Substantia nigra (tissue), 51 donors: ENCODE measurements at places on chromosomes 5 and 9.

- DNase-seq, result no peak
Observed at GRCh38 chr9:106893088-106893487, 30.1 kb downstream of the ZNF462 start.

DNA sequence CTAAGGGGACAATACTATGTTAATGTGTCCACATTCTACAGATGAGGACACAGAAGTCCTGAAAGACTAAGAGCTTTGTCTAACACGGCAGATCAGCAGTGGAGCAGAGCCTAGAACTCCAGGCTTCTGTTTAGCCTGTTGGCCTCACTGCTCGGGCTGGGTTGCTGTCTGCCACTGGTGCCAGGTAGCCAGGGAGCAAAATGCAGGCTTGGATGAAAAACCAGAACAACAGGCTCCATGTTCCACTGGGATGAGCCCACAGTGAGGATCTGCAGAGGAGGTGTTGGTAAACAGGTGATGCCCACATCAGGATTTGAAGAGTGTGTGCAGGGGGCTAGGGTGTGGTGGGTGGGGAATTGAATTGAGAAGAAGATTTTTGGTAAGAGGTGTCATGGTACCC, 114.0 kb upstream of the TBC1D2 start:
- DNase-seq, result no peak

DNA sequence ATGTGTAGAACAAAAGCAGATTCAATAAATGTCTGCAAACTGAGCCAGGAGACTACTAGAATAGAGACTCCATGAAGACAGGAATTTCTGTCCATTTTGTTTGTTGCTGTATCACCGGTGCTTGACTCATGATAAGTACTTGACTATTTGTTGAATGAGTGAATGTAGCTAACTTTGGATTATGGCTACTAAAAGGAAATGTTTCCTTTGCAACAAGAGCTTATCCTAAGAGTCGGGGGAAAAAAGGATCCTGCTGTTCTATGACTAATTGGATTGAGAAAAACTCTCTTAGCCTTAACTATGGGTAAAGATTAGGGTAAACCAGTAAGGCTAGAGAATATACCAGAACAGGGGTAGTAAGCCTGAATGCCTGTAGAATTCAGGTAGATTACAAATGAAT, 3.5 kb downstream of the PAIP1 start:
- DNase-seq, result no peak

- no peak for DNase-seq
Observed at GRCh38 chr5:133275631-133276030, 223.8 kb downstream of the HSPA4 start.

DNA sequence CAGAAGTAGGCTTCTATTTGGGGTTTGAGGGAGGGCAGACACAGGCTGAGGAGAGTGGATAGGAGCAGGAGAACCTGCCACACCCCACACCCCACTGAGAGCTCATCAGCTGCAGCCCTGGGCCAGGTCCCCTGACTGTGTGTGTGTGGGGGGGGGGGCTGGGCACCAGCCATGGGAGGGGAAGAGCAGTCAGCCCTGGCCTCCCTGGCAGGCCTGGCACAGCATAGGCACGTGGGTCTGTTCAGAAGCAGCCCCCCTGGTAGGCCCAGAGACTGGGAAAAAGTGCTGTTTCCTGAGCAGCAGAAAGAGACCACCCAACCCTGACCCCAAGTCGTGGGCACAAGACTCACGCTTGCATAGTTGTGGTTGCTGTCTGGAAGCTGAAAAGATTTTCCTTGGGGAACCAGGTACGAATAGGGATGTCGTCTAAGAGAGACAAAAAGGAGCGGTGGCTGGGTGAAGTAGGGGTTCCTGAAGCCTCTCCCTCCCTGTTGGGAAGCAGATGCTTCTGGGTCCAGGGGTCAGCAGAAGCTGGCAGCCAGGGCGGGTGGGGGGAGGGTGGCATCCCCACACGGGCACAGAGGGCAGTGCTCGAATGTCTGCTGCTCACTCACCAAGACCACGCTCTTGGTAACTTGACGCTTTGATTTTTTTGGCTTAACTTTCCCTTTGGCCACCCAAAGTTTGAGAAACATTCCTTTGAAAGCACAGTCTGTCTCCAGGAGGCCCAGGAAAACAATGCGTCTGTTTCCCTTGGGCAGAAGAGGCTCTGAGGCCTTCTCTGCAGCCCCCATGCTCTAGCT, 2.9 kb downstream of the NSMF start:
- DNase-seq, result no peak

DNA sequence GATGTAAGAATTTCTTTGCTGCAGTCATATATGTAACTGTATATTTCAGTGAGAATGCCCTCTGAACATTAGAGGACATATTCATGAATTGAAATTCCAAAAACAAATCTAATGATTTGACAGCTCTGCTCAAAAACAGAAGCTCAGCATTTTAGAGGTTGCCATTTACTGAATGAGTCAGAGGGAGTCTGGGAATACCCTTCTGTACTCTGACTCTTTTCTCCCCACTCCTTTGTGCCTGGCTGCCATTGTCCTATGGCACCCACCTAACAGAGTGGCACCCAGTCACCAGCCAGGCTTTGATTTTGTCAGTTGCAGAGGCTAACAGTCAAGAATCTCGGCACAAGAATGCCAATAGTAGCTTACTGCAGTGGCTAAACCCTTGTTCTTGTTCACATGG, 133.6 kb downstream of the ATG10 start:
- no peak for DNase-seq

DNA sequence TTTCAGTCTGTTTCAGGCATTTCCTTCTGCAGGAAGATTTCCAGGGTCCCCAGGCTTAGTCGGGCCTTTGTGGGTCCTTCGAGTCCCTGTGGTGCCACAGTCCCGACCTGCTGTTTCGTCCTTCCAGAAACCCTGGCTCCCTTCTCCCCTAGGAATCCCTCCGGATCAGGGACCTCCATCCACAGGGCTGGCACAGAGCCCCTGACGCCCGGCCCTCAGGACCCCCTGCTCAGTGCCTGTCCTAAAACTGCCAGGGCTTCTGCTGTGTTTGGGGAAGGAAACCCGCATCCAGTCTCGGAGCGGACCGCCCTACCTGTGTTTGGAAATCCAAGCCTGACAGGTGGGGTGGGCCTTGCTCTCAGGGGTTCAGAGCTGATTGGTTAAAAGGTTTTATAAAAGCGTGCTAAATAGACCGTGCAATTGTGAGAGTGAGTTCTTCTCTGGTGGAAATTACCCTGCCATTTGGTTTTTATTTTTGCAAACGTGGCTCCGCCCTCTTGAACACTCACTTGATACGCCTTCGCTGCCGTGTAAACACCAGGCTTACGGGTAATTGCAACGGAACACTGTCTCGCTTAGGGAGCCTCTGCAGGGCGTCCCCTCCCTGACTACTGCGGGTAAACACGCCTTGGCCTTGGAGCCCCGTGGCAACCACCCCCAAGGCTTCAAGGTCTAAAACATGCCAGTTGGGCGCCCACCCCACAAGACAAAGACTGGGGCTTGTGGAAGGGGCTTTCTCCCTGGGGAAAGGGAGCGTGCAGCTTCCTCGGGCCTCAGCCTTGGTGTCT, 121.2 kb downstream of the PHF2 start:
- no peak for DNase-seq

DNA sequence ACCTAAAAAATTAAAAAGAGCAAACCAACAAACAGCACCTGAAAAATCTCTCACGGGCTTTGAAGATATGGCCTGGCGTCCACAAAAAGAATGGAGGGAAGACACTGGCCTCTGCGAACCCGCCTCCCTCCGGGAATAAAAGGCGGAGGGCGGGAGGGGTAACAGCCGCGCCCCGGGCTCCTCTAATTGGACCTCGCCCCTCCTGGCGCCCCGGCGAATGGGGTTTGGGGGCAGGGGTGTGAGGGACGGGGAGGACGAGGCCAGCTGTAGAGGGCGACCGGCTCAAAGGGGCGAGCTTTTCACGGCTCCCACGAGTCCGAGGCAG, 753 bp downstream of the FANCC start:
- no peak for DNase-seq

- DNase-seq, result no peak
Observed at GRCh38 chr5:124889486-124889825, 143.0 kb upstream of the ZNF608 start.

DNA sequence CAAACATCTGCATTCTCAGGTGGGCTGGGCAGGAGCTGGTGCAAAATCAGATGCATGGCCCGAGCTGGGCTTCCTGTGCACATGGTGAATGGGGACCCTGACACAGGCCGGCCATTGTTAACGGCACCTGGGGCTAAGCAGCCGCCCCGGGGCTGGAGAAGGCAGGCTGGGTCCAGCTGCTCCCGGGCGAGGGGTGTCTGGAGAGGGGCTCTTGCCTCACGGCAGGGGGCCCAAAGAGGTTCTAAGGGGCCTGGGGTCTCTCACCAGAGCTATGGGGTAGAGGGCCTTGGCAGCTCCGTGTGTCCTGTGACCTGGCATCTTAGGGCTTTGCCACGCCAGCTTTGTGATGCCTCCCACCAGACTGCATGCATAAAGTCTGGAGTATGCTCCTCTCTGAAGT, 5.1 kb upstream of the QSOX2 start:
- no peak for DNase-seq

DNA sequence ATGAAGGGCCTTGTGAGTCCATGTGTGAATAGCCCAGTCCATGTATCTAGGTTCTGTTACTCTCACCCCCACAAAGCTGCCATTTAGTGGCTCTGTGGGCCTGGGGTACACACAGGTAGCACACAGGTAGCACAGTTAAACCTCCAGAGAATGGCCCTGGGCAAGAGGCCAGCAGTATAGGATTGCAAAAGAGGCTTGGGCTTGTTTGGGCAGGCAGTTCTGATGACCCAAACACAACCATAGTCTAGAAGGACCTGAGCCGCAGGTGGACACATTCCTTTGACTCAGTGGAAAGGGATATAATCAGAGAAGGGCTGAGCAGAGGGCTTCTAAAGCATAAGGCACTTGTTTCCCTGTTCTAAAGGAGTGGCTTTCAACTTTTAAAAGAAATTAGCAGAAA, 326.8 kb upstream of the SGCD start:
- no peak for DNase-seq

GRCh38 chr5:64637837-64638443, 52.4 kb upstream of the SHISAL2B start:
- no peak for DNase-seq

- DNase-seq, result no peak
Observed at GRCh38 chr9:97560851-97561250, 59.4 kb downstream of the TMOD1 start.

GRCh38 chr9:9112001-9112720, 1312.6 kb upstream of the DMAC1 start:
- peak; percentile 53 for DNase-seq

DNA sequence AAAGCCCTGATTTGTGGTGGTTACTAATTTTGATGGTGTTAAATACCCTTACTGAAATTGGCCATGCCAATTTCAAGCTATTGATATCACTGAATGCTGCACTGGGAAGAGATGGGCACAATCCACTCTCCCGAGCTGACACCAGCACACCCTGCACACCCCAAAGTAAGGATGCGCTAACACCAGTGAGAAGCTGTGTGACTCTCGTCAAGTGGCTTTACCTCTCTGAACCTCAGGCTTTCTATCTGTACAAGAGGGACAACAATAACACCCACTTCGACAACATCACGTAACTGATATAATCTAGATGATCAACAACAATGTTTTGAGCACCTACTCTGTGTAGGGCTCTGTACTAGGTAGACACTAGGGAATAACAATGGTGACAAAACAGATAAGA, 8.0 kb upstream of the AKNA start:
- no peak for DNase-seq

DNA sequence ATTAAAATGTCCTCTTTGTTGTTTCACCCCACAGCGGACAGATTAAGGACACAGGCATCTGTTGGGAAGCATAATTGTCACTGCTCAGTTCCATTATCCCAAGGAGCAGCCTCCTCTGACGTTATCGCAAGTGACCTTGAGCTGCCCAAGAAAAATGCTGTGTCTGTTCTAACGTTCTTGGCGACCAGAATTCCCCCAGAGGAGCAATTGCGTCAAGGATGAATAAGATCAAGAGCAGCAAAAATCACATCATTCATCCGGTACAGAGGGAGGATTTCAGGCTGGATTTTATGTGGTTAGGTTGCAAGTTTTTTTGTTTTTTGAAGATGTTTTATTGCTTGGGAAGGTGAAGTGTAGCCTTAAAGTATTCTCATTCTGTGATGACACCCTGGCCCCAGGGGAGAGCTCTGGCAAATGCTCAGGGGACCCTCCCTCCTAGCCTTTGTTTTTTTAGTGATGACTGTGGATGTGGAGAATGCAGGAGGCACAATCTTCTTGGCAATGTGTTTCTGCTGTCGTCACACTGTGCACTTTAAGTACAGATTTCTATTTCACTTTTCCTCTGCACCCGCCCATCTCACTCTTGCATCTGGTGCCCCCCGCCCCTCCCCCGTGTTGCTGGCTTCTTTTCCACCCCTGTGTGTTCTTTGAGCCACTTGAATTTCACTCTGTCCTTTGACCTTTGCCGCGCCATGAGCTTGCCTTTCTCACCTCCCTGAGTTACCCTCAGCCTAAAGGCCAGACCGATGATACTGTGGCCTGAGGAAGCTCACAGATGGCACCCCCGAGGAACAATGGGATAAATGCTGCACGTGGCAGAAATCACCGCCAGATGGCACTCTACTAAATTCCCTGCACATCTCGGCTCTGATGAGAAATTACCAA, 308.5 kb downstream of the RAB3C start:
- peak; percentile 24 for DNase-seq

DNA sequence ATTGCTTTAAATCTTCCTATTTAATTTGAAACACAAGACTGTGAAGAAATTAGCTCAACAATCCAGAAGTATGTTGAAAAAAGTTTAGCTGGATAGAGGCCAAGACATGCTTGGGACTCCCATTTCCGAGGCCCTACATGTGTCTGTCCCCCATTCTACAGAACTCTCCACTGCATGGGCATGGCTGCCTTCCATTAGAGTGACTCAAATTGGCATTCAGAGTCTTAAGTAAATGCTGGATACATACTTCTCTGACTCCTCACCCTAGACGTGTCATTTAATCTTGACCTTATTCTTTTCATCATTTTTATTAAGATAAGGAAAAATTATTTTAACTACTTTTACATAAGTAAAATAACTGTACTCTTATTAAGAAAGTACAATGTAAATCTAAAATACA, 530.4 kb upstream of the CDH9 start:
- DNase-seq, result no peak

DNA sequence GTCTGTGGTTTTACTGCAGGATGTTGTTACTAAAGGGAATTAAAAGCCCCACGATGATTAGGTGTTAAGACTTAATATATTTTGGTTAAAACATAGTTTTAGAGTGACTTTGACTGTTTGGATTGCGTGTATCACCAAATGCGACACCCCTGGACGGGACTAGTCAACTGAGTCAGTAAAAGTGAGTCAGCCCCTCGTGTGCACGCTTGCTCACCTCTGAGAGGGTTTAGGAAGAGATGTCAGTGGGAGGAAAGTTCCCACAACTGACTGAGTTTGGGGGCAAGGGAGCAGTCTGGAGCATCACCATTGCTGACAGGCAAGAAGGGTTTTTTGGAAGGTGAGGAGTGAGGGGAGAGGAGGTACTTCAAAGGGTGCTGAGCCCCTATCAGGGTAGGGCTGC, 14.4 kb upstream of the DMRT3 start:
- no peak for DNase-seq

DNA sequence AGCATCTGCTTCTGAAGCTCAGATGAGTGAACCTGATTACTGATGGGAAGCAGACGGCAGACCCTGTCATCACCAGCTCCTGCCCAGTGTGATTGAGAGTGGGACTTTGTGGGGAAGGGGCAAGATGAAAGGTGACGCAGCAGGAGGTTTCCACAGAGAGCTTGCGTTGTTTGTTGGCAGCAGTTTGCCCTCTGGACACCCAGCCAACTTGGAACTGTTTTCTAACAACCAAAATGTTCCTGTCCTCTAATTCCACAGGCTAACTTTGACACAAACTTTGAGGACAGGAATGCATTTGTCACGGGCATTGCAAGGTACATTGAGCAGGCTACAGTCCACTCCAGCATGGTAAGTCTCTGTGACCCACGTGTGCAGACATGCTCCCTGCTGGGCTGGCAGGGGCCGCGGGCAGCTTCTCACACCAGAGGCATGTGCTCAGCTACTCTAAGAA, 20.9 kb downstream of the CYFIP2 start:
- peak; percentile 40 for DNase-seq
